Cortex of kidney (tissue), 1 donor: ENCODE measurements at places on chromosomes 11 and 22.

DNA sequence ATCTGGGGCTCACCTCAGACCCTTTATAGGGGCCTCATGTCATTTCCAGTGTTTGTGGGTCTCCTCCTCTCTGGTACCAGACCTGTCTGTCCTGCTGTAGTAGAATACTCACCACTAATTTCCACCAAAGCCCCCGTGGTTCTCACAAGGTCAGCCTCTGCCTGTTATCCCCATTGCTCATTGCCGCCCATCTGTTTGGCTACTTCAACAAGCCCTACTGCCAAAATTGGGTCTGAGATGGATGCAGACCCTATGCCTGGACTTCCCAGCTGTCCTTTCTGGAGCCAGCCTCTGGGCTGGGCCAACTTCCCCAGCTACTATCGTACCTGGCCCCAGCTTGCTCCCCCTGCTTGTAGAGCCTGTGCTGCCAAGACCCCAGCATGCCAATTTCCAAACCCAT is 152.1 kb upstream of the ISX start:
- no peak for DNase-seq

GRCh38 chr11:69969890-69970784 is 108.0 kb upstream of the ANO1 start:
- DNase-seq: no peak

DNA sequence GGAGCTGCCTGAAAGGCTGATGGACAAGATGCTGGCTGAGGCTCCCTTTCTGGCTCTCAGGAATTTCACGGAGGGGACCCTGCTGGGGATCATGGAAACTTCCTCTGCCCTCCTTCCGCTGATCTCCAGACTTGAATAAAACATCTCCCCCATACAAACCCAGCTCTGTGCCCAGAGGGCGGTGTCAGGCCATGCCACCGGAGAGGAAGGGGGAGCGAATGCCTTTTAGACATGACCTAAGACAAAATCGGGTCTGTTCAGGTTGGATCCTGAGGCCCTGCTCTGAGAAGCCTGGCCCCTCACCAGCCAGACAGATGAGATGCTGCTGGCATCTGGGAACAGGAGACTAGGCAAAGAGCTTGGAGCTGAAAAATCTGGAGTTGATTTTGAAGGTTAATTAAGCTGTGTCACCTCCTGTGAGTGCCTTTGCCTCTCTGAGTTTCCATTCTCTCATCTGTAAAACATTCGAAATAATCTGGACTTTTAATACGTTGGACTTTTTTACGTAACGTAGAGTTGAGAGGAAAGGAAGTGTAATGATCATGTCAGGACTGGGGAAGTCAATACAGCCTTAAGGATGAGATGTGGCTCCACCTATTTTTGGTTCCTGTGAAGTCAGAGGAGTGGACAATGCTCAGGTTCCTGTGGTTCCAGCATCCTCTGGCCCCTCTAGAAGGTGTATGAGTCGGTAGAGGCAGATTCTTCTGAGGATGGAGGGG is 163.6 kb downstream of the ST3GAL4 start:
- DNase-seq: no peak

DNA sequence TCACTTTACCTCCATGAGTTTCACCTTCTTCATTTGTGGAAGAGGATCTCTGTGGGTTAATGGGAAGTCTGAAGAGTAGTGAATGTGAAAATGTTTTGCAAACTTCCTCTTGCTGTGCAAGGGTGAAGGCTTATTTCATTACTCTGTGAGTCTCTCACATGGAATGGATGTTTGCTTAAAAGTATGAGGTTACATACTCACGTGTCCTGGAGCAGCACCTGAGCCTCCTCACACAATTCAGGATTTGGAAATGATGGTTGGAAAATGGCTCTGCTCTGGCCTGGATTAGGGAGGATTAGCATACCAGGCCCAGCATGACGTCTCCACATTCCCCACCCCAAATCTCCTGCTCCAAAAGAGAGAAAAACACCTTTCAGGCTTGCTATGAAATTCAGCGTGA is 4.8 kb downstream of the GRAMD1B start:
- no peak for DNase-seq

DNA sequence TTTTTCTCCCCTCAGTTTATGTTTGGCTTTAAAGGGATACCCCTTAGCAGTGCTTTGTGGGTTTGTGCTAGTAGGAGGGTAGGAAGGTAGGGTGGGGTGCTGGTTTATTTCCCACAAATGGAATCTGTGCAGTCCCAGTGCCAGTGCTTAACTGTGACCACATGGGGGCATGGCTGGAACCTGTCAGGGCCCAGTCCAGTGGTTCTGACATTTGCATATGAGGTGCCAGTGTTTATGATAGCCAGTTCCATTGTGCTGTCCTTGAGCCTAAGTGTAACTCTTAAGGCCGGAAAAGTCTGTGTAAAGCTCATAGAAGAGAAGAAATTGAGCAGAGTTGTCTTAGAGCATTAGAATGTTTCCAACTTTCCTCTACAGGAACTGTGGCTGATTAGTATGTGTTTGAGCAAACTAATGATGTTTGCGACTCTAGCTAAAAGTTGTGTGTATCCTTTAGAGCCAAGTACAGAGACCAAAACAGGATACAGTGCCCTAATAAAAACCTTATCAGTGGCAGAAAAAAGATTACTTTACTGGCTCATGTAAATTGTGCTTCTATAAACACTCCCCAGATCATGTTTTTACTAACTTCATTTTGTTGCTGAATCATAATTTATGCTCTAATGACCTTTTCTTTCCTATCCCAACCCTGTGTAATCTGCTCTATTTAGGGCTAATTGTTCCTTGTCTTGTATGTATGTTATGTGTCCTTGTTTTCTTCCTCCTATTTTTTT is 38.1 kb downstream of the DIXDC1 start:
- no peak for DNase-seq

DNA sequence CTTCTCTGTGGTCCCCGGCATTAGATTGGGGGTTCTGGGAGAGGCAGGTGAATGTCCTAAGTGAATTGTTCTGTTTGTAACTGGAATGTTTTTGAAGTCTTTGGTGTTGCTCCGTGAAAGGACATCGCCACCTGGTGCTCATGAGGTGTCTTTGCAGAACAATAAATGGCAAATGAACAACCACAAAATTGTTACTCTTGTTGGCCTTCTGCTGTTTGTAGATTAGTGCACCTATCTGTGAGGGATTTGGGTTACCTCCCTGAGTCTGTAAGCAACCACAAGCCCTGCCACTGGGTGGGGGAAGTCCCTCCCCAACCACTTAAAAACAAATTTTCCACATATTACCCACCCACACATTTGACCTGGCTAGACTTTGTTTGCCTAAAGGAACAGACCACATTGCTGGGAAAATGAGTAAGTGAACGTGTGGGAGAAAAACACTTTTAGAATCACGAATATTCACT is 4.7 kb downstream of the MPEG1 start:
- no peak for DNase-seq

- no peak for DNase-seq
These were observed 219.7 kb upstream of the ANO3 start for GRCh38 chr11:26112264-26112663.

DNA sequence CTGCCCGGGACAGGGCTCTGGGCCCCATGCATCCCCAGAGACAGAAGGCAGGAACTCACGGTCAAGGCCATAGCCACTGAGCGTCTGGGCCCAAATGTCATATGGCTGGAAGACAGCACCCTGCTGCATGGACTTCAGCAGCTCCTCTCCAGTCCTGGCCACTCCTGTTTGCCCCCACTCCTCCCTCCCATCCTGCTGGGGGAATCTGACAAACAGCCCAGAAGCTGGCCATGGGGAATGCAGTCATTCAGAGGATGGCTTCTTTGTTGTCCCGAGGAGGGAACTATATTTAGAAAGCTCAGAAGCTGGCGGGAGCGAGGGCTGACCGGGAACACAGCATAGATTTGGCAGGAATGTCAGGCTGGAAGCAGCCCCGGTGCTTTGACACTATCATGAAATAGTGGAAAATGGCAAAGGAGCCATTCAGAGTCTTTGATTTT is 35.0 kb downstream of the DKK3 start:
- no peak for DNase-seq

GRCh38 chr11:128105950-128106349 is 481.4 kb downstream of the ETS1 start:
- no peak for DNase-seq

DNA sequence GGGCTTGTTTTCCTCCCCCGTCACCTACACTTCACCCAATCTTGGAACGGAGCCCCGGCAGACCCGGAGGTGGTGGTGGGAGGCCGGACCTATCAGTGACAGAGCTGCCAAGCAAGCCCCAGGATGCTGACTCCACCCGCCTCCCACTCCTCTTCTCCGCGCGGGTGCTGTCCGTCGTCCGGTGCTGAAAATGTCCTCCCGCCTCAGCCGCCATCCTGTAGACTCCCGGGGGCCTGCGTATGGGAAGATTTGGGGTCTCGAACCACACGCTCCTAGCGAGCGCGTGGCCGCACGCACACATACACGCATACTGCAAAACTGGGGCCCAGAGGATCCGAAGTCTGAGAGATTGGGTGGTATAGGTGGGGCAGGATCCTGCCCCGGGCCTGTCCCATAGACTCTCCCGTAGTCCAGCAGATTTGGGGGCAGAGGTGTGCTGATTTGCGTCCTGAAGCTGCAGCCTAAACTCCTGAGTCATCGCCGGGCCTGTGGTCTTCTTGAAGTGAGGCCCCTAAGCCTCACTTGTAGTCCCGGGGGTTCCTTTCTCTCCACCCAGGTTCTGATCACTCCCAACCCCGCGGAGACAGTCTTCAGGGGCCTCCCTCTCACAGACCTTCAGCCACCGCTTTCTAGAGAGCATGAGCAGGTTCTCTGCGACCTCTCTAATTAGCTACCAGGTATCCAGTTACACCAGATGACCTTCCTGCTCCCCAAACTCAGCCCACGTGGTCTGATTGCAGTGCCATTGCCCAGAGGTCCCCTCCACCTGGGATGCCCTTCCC is 796 bp upstream of the YIF1A start:
- no peak for DNase-seq

- no peak for DNase-seq
These were observed 5.5 kb downstream of the CEP57 start for GRCh38 chr11:95795627-95796295.

DNA sequence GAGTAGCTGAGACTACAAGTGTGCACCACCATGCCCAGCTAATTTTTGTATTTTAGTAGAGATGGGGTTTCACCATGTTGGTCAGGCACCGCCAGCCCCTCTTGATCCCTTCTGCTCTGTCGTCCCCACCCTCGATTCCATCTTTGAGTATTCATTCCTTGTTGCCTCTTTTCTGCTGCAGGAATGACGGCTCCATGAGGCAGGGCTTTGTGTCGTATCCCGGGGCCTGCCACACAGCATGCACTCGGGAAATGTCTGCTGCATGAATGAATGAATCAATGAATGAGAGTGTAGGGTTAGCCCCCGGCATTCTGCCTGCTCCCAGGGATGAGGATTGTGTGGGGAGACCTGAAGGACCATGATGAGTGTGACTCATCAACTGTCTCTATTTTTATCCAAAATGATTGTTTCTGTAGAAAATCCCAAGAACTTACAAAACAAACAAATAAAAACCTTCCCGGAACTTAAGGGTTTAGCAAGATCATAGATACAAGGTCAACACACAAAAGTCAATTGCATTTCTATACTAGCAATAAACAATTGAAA is 54.6 kb upstream of the SLC22A12 start:
- DNase-seq: no peak

GRCh38 chr11:12285106-12285505 is 92.3 kb upstream of the PARVA start:
- DNase-seq: no peak

DNA sequence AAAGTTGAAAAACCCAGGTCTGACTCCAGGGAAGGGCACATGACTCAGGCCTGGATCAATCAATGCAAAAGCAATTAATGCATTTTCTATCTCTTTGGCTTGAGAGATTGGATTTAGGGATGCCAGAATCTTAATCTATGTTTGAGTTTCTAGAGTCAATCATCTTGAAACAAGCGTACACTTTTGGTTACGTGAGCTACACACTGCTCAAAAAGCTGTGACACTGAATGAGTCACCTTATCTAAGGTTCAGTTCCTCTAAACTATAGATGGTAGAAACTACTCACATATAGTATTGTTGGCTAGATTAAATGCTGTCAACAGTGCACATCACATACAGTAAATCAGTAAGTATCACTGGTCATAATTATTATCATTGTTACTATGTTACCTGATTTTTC is 24.2 kb downstream of the MRE11 start:
- DNase-seq: no peak

GRCh38 chr11:121592708-121593107 is 139.9 kb upstream of the SORL1-AS1 start:
- no peak for DNase-seq

DNA sequence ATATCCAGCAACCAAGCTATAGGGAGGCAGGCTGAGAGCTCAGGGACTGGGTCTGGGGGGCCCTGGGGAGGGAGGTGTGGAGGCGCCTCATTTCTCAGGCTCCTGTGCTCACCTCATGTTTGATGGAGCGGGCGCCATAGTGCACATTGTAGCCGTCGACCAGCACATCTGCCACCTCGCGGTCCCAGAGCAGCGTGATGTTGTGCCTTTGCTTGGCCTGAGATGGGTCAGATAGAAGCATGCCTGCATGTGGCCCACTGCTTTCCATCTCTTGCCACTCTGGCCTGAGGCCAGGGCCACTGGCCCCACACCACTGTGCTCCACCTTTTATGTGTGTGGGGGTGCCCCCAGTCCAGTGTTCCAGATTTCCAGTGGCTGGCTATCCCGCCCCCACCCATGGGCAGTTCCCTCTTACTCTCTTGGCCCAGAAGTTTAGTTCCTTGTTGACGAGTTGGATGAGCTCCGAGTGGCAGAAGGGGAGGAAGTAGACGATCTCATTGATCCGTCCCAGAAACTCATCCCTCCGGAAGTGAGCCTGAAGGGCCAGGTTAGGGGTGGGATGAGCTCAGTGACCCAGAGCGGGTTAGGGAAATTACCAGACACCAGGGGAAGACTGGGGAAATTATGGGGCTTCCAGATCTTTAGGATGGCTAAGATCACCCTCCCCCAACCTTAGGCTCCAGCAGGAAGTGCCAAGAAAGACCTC is 50.1 kb upstream of the PHOX2A start:
- DNase-seq: no peak

GRCh38 chr11:80593648-80594374 is 1153.0 kb upstream of the TENM4 start:
- no peak for DNase-seq

GRCh38 chr11:369336-370018 is at the start of gene B4GALNT4:
Gene B4GALNT4 (plus strand): TSS chr11:369499. CDS start chr11:369804, 305 bp downstream.
- no peak for DNase-seq
